ENCODE measurements at places on chromosomes 12 and 14. TPM values are rescaled to one million over a fixed set of nuclear protein-coding genes. Genes with fewer than 3 reads are reported as not detected.

RAPGEF3 gene
- total RNA-seq, result 41.7 TPM

AKAP6 gene
- 6.5 TPM for total RNA-seq

PTHLH gene
- total RNA-seq, result 4.2 TPM

RTL1 gene
- total RNA-seq, result not detected

MMP19 gene
- 22.8 TPM for total RNA-seq

TAS2R10 gene
- 1.1 TPM for total RNA-seq

NEDD1 gene
- 9.2 TPM for total RNA-seq

Data from subcutaneous adipose tissue (tissue), 4 donors.